Type B pancreatic cell (in vitro differentiated cells): ENCODE measurements at places on chromosomes 3 and 15.

DNA sequence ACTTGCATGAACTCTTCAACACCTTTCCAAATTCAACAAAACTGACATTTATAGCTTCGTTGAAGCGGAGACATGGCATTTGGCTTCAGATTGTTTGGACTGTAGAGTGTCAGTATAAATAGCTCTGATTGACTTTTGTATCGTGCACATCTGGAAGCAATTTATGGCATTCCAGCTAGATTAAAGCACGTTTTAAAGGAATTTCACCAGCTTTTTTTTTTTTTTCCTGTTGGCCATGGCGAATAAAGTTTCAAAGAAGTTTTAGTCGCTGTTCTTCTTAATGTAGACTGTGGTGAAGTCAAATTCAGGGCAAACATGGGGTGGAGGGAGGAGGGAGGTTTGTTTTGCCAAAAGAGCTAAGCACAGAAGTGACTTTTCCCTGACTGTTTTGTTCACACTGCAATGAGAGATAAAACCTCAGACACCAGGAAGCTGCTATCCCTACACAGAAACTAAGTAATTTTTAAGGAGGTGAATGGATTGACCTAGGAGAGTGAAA is 391.0 kb upstream of the RARB start:
- peaks cover 47% of the 10 kb centered on the region for H3K4me1 ChIP-seq
- peak overlapping the region; percentile 26 for H3K4me3 ChIP-seq
- H3K27ac ChIP-seq: peak overlapping the region; percentile 74
- DNase-seq: no peak
- no peaks in the 10 kb centered on the region for H3K27me3 ChIP-seq

DNA sequence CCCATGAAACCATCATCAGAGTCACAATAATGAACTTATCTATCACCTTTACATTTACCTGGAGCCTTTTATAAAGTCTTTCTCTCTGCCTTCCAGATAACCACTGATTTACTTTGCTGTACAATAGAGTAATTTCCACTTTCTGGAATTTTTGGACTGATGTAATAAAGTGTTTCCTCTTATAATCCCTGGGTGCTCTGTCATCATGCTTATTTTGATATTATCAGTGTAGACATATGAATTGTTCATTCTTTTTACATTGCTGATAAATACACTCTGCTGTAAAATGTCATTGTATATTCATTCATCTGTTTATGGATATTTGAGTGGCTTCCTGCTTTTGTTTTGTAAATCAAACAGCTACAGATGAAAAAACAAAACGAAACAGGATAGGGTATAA is 27.0 kb upstream of the IREB2 start:
- peak overlapping the region; percentile 54 for H3K27ac ChIP-seq
- H3K4me1 ChIP-seq: peaks cover 43% of the 10 kb centered on the region
- no peak for DNase-seq
- peak overlapping the region; percentile 40 for H3K4me3 ChIP-seq
- H3K27me3 ChIP-seq: peaks cover 10% of the 10 kb centered on the region

DNA sequence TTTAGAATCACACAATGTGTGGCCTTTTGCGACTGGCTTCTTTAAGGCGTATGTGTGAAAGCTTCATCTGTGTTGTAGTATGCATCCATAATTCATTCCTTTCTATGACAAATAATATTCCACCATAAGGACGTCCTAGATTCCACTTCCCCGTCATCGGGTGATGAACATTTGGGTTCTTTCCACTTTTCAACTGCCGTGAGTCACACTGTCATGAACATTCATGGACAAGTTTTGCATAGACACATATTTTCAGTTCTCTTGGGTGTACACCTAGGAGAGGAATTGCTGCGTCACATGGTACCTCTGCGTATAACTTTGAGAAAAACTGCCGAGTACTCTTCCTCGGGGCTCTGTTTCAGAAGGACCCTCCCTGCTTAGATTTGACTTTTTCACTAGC is 97.3 kb downstream of the TOP2B start:
- H3K27ac ChIP-seq: no peak overlapping the region
- DNase-seq: no peak
- H3K36me3 ChIP-seq: peaks cover 17% of the 10 kb centered on the region
- H3K27me3 ChIP-seq: no peaks in the 10 kb centered on the region
- no peak overlapping the region for H3K4me3 ChIP-seq

GRCh38 chr3:23720059-23720458 is 85.7 kb upstream of the UBE2E1 start:
- no peak overlapping the region for H3K27ac ChIP-seq
- H3K27me3 ChIP-seq: no peaks in the 10 kb centered on the region
- H3K4me1 ChIP-seq: peaks cover 6% of the 10 kb centered on the region
- no peak overlapping the region for H3K4me3 ChIP-seq

DNA sequence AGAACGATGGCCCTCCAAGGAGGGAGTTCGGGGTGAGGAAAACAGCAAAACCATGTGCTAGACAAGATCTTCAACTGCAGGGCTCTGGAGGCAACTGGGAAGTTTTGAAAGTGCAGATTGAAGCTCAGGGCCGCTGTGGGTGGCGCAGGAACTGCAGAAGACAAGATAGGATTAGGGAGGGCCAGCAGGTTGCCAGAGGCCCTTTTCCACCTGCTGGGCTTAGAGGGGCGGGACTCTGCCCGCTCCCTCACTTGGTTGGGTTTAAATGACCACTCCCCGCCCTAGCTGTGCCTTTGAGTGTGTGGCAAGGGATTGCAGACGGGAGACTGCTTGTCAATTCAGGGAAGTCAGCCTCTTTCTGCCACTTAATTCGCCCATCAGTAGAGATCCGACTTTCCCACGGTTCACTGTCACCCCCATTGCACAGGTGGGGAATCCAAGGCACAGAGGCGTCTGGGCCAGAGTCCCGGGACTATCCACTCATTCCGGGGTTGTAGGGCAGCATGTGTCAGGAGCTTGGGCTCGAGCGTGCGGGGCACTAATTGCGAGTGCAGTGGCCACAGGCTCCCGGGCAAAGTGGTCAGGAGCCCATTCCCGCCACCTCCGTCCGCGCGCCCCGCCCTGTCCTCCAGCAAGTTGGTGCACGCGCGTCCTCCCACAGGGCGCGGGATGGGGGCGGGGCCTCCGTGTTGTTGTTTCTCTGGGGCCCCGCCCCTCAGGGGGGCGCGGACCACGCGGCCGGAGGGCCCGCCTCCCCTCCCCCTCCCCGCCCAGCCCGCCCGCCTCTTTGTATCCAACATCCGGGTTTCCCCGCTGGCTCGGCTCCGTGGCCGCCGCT is at the start of gene ACVR2B:
TSS of gene ACVR2B (plus strand) at position 816 of the 838 bp plus-strand sequence. CDS start 433 bp downstream, outside the sequence.
- no peaks in the 10 kb centered on the region for H3K27me3 ChIP-seq
- peak within 1 kb of the TSS; percentile 98 for H3K27ac ChIP-seq
- H3K4me1 ChIP-seq: peaks cover 17% of the 10 kb centered on the region

DNA sequence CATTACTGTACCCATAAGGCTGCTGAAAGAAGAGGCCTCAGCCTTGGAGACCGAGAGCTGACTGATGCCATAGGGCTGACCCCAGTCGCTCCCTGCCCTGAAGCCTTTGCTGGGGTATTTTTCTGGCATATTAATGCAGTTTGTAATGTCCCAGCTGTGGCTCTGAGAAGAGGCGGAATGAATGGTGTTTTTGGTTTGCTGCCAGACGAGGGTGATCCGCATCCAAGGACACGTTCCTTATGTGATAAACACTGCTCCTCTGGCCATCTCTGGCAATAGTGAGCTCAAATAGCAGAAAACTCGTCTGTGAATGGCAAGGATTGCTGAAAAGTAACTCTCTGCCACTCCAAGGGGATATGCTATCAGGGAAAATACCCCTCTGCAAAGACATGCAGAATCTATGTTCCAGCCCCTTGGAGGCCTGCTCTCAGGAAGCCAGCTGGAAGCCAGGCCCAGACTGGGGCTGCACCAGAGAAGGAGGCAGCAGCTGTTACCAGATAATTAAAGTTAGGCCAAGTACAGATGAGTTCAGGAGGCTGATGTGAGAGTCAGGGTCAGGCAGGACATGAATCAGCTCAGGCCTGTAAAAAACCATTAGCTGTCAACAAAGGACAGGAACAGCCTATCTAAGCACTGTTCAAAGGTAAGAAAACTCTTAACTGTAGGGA is 28.9 kb upstream of the KLHL6 start:
- H3K36me3 ChIP-seq: peaks cover 3% of the 10 kb centered on the region
- H3K27me3 ChIP-seq: no peaks in the 10 kb centered on the region
- no peak overlapping the region for H3K27ac ChIP-seq
- H3K4me1 ChIP-seq: peaks cover 11% of the 10 kb centered on the region
- H3K4me3 ChIP-seq: no peak overlapping the region
- no peak for DNase-seq

DNA sequence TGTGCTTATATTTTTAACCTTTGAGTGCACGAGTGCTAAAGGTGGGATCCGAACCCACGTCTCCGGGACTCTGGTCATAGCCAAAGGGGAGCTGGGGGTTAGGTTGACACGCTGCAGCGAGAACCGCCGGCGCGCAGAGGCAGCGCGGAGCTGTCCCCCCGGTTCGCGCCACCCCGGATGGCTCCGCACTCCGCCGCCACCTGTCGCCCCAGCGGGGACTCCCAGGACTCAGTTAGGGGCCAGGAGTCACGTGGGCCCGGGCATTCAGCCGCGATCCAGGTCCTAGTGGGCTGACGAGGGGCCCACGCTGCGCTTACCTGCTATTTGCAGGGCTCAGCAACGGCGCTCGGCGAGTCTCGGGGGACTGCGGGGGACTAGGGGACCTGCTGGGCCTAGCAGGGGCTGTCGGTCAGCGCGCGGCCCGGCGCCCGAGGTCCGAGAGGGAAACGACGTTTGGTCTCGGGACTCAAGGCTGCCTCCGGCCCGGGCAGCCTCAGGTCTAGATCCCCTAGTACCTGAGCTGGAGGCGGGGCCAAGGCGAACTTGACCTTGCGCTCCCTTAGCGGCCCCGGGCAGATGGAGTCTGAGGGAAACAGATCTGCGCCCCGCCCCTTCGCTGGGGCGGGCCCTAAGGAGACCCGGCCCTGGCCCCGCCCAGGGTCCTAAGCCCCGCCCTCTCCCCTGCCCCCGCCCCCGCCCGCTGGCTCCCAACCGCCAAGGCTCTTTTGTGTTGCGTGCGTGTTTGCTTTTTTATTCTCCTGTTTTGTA is at the start of gene NMNAT3:
TSS of gene NMNAT3 (minus strand) at position 585 of the 768 bp plus-strand sequence. CDS start 50,248 bp downstream, outside the sequence.
- H3K36me3 ChIP-seq: no peaks in the 10 kb centered on the region
- H3K27ac ChIP-seq: peak within 1 kb of the TSS; percentile 5
- H3K27me3 ChIP-seq: peaks cover 26% of the 10 kb centered on the region

- no peak overlapping the region for H3K4me3 ChIP-seq
- DNase-seq: no peak
- H3K4me1 ChIP-seq: peaks cover 7% of the 10 kb centered on the region
- no peak overlapping the region for H3K27ac ChIP-seq
- H3K27me3 ChIP-seq: no peaks in the 10 kb centered on the region
Observed at GRCh38 chr3:32978331-32978730, 26.9 kb downstream of the CCR4 start.

DNA sequence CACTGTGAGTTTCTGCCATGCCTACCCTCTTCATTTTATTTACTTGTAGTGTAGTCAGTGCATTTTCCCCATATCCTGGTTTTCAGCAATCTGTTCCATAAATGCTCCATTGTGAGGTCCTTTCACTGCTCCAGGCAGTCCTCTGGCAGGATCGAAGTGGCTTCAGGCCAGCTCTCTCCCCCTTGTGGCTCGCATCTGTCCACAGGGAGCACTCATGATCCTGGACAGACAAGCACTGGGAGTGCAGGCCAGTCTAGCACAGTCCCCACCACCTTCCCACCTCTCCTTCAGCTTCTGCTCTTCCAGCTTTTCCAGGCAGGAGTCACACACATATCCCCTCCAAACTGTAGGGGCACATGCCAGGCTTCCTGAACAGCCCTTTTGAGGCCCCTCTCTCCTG is 173.6 kb downstream of the PPM1L start:
- H3K36me3 ChIP-seq: no peaks in the 10 kb centered on the region
- H3K27me3 ChIP-seq: no peaks in the 10 kb centered on the region
- no peak for DNase-seq
- H3K27ac ChIP-seq: no peak overlapping the region
- H3K4me1 ChIP-seq: peaks cover 12% of the 10 kb centered on the region

- no peak overlapping the region for H3K27ac ChIP-seq
- H3K4me1 ChIP-seq: peaks cover 47% of the 10 kb centered on the region
- no peak overlapping the region for H3K4me3 ChIP-seq
- no peak for DNase-seq
- no peaks in the 10 kb centered on the region for H3K27me3 ChIP-seq
- peaks cover 6% of the 10 kb centered on the region for H3K36me3 ChIP-seq
Observed at GRCh38 chr3:71311661-71312046, 271.9 kb downstream of the FOXP1 start.

GRCh38 chr3:120203621-120204020 is 81.4 kb downstream of the GPR156 start:
- no peaks in the 10 kb centered on the region for H3K36me3 ChIP-seq
- H3K4me3 ChIP-seq: no peak overlapping the region
- peaks cover 8% of the 10 kb centered on the region for H3K4me1 ChIP-seq
- H3K27ac ChIP-seq: no peak overlapping the region
- no peaks in the 10 kb centered on the region for H3K27me3 ChIP-seq

GRCh38 chr3:87076946-87077345 is 86.0 kb upstream of the VGLL3 start:
- H3K27ac ChIP-seq: no peak overlapping the region
- no peaks in the 10 kb centered on the region for H3K36me3 ChIP-seq
- no peaks in the 10 kb centered on the region for H3K4me1 ChIP-seq

GRCh38 chr15:67465196-67465952 is 55.6 kb upstream of the C15orf61 start:
- no peak for DNase-seq
- H3K4me1 ChIP-seq: peaks cover 12% of the 10 kb centered on the region
- H3K36me3 ChIP-seq: no peaks in the 10 kb centered on the region
- H3K4me3 ChIP-seq: no peak overlapping the region
- peaks cover 25% of the 10 kb centered on the region for H3K27me3 ChIP-seq

DNA sequence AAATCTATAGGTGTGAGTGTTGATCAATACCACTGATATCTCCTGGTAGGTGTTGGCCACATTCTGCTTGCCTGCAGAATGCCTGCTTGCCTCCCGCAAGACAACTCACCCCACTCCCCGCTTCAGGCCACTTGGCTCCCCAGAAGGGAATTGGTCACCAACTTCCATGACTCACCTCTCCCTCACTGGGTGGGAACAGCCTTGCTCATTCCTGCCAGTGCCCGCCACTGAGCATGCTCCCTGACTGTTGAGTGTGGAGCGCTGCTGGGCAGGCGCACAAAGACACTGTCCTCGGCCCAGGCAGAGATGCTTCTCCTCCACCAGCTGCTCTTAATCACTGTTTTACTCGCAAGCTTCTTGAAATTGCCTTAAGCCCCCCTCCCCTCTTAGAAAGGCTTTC is 57.3 kb upstream of the PPP2R3A start:
- H3K27me3 ChIP-seq: peaks cover 7% of the 10 kb centered on the region
- peak overlapping the region; percentile 1 for H3K27ac ChIP-seq
- H3K4me1 ChIP-seq: no peaks in the 10 kb centered on the region
- H3K4me3 ChIP-seq: peak overlapping the region; percentile 1
